ENCODE measurements at places on chromosomes 6 and 20. TPM values are rescaled to one million over a fixed set of nuclear protein-coding genes. Genes with fewer than 3 reads are reported as not detected.

NFS1 gene
- total RNA-seq: 71.8 TPM

C6orf89 gene
- 23.2 TPM for total RNA-seq

ATF6B gene
- total RNA-seq: 35.7 TPM

ZNF165 gene
- 12.1 TPM for total RNA-seq

GRCh38 chr20:59972037-59972801, 14.0 kb downstream of the CDH26 start:
- DNase-seq: peak; percentile 89

DNA sequence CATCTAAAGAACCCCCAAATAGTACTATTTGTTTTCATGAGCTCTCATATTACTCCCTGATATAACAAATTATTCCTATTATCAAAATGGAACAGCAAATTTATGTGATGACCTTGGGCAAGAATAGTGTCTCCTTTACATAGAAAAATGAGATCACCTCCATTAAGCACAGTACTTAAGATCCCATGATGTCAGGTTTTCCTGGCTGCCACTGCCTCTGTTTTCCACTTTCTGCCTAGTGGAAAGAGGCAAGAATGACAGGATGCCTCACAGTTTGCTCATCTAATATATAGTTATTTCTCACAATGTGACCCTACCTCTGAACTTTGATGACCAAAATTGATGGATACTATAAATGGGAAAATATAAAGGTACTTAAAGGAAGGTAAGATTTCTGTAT, 260.1 kb upstream of the SGK1 start:
- peak; percentile 12 for DNase-seq

GRCh38 chr6:157760589-157761330, 62.3 kb upstream of the SNX9 start:
- peak; percentile 86 for DNase-seq

DNA sequence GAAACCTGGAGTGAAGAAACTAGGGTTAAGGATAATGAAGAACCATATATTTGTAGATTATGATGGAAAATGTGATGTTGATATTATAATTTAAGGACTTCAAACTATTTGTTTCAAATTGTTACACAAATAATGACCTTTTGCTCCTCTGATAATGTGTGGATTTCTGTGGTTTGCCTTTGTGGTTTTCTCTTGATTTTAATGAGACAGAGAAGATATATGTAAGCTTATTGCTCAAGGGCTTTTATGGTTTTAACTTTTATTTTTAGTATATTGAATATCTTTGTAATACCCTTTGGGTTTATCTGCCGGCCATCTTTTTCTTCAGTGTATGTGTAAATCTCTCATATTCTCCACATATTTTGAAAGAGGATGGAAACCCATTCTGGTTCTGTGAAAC, 362.3 kb downstream of the RIMS1 start:
- no peak for DNase-seq

GRCh38 chr20:22931653-22932608, 103.2 kb upstream of the SSTR4 start:
- no peak for DNase-seq

DNA sequence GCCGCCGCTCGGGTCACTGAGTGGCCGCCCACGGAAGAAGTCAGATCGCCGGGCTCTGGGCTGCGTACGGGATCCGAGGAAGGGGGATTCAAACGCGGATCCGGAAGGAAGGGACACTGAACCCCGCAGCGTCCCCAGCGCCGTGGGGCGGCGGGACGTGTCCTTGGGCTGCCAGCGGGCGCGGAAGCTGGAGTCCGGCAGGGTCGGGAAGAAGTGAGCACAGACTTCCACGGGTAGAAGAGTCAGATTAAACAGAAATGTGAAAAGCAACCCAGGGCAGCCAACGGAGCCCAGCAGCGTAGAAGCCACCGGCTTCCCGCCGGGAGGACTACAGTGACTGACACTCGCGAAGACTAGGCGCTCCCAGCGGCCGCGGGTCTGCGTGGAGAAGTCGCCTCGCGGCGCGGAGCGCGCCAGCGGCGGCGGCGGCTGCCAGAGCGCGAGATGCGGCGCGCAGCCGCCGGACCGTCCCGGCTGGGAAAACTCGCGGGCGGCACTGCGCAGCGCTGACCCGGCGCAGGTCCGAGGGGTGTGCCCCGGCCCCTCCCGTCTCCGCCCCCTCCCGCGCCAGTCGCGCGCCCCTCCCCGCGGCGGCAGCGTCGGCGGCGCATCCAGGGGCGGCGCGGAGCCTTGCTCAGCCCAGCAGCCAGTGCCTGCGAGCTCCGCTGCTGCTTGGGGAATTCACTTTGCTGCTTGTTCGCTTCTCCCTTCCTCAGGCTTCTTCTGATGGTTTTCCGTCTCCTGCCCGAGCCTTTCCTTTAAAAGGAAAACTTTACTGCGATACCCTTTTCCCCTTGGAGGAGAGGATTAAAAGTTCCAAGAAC, at the start of gene SAMD5:
TSS of gene SAMD5 (plus strand) at position 649 of the 824 bp plus-strand sequence. CDS start 239 bp downstream, outside the sequence.
- peak; percentile 75 for DNase-seq

Data from PC-3 (cell line).